ENCODE measurements at places on chromosomes 3 and 15.

GRCh38 chr15:47742742-47743141 lies 25.4 kb downstream of the SEMA6D start:
- DNase-seq, result no peak

DNA sequence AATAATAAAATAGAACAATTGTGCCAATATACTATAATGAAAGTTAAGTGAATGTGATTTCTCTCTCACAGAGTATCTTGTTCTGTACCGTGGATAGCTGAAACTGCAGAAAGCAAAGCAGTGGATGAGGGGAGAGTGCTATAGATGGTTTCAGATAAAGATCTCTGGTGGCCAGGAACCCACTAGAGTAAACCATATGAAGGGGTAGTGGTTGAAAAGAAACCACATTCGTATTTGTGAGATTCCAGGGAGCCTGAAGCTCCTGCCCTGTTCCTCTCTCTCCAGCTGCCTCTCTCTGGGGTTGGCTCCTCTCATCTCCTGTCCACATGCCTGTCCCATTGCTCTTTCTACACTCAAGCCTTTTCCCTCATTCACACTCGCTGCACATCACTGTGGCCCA lies 8.9 kb downstream of the ABHD17C start:
- no peak for DNase-seq

DNA sequence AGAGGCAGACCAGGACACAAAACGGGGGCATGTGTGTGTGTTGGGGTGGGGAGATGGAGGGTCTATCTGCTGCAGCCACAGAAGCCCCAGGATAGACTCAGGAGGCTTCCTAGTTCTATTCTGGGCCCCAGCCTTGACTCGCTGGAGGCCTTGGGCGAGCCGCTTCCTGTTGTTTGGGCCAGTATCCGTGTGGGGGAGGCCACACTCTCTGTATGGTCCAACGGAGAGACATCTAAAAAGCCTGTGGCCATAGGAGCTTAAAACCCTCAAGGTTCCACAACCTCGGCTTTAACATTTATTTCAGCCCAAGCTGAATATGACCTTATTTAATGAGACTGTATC lies 32.8 kb downstream of the POC1A start:
- DNase-seq, result no peak

GRCh38 chr15:40244961-40245523 lies 6.2 kb downstream of the PAK6 start:
- no peak for DNase-seq

- DNase-seq, result no peak
Measured at GRCh38 chr15:89829161-89829560, 14.5 kb upstream of the ANPEP start.

DNA sequence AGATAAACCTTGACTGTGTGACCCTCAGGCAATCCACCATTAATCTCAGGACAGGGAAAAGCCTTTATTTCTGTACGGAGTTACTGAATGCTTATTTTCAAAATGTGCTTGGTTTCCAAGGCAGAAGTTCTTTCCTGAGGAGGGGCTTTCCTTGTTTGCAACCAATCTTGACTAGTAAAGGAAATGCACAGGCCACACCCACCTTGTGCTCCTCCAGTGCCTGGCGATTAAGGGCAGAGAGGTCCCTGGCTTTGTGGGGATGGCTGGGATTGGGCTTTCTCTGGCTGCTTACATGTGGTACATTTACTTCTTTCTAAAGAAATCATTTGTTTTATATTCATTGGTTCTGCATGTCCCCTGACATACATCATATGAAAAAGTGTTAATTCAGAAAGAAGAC lies 47.8 kb downstream of the ZNF621 start:
- DNase-seq, result no peak

GRCh38 chr3:65786890-65787289 lies 251.8 kb downstream of the MAGI1 start:
- no peak for DNase-seq

DNA sequence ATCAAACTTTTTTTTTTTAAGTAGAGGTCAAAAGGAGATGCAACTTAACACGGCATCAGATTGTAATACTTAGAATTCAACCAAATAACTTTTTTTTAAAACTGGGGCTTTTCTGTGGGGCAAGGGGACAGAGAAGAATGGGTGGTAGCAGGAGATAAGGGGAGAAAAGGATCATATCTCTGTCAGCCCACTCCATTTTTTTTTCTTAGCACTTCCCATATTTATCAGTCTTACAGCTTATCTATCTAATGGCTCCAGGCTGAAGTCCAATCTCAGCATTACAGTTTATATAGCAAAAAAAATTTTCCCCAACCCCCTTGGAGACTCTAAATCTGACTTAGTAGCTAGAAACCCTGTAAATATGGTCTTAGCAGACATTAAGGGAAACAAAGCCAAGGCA lies 69.3 kb downstream of the PIK3R4 start:
- no peak for DNase-seq

DNA sequence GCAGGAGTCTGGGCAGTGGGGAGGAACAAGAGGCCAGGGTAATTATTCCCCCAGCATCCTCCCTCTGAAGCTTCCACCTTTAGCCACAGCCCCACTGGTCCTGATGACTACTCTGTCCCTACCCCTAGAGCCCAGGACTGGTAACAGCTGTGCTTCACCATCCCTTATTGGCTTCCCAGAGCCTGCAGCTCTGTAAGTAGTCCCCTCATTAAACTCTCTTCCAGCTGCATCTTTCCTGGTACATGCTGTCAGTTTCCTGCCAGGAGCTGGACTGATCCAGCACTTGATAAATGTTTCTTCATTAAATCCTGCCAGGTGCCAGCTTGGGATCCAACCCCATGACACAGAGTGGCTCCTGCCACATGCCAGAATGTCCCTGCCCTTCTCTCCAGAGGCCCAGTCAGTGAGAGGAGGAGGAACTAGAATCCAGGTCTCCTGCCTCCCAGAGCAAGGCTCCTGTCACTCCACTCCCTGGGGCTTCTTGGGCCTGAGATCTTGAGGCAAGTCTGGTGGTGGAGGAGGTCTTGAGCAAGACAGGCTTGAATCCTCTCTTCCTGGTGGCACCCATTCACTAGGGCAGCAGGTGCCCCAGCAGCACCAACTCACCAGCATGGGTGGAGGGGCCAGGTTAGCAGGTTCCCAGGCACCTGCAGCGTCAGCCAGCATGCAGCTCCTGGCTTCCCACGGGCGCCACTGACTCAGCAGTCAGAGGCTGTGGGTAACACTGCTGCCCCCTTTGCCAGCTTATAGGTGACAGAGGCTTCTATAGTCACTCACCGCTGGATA lies 27.6 kb downstream of the FBXW12 start:
- no peak for DNase-seq

DNA sequence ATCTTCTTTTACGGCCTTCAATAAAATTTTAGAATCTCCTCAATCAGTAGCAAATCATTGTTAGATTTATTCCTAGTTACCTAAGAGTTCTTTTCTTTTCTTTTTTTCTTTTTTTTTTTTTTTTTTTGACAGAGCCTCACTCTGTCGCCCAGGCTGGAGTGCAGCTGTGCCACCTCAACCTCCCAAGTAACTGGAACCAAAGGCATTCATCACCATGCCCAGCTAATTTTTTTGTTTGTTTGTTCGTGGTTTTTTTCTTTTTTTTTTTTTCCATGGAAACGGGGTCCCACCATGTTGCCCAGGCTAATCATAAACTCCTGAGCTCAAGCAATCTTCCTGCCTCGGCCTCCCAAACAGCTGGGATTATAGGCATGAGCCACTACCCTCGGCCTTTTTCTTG lies 30.4 kb upstream of the AEN start:
- DNase-seq, result no peak

DNA sequence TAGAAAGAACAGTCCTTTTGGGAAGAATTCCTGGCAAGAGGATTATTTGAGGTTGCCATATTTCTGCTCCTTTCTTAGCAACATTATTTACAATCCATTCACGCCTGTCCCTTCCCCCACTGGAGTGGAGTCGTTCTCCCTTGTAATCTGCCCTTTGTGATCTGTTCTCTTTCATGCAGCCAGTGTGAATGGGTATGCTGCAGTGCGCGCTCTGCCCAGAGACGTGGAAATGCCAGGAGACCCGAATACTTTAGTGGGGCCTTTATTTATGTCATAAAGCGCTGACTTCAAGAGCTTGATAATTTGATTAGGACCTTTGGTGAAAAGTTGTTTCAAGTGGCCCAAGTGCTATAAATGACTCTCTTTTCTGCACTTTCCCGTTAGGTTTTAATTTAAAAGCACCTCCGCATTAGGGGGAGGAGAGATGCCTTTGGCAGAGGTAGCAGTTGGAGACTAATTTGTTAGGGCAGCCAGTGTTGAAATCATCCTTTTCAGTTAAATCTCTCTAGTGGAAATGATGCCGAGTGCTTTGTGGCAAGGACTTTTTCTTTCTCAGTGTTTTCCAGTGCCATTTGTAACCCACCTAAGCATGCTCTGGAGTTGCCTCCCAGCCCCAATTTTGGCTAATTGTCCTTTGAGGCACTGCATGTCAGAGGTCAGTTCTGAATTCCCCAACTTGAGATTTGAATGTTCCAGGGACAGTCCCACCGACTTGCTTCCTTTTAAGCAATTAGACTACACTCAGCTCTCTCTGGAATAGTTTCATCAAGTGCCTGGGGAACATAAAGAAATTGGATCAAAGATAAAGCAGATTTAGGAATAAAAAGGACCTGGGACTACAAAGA lies 52.4 kb downstream of the PSMD6 start:
- DNase-seq, result no peak

GRCh38 chr3:38117163-38117716 lies 19.7 kb downstream of the ACAA1 start:
- no peak for DNase-seq

- DNase-seq, result no peak
Measured at GRCh38 chr3:34886443-34886842, 752.9 kb upstream of the ARPP21 start.
